Activated naive CD8-positive, alpha-beta T cell treated with anti-CD3 and anti-CD28 coated beads, Interleukin-2, amount 50 U/mL, for 16 hours (primary cell): ENCODE measurements at places on chromosomes 11 and 22.

DNA sequence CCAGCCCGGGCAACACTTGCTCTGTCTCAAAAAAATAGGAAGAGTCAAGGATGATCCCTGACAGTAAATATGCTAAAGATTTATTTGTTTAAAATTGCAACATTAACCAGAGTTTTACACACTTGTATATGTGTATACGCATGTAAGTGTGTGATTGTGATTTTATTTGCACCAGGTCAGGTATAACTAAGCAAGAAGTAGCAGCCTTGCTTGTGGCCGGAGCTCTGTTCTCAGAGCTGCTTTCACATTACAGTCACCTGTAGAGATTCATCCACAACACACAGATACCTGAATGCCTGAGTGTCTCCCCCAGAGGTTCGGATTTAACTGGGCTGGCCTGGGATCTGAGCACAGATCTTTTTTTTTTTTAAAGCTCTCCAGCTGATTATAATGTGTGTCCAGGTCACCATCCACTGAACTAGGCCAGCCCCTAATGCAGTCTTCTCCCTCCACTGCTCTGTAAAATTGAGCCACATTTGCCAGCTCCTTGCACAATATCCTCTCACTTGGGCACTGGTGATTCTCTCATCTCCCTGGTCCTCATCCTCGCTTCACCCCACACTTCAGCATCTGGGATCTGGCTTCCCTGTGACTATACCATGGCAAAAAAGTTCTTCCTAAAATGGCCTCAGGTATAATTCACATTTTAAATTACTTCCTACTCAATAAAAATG is 48.3 kb downstream of the LIF start:
- DNase-seq = no peak

DNA sequence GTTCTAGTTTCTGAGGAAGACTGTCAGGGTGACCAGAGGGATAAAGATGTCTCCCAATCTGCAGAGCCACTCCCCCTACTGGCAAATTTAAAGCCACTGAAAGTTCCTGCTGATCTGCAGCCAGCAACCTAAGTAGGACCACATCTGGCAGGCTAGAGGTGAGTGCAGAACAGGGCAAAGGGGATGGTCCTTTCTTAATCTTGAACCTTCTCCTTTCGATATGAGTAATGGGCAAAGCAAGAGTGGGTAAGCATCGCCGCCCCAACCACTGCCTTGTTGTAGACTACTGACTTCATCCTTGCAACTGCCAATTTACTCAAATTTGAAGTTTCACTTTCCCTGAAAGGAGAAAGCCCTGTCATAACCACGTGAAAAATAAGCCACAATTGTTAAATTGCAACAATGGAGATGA is 30.7 kb downstream of the SCUBE2 start:
- no peak for DNase-seq

- no peak for DNase-seq
Observed at GRCh38 chr22:35069541-35069940, 3.6 kb downstream of the ISX start.

GRCh38 chr11:559712-560304 is 730 bp downstream of the LMNTD2 start:
- DNase-seq = no peak

- no peak for DNase-seq
Observed at GRCh38 chr11:81497202-81497804, 1236.4 kb downstream of the FAM181B start.

GRCh38 chr11:19193916-19194315 is 7.9 kb downstream of the CSRP3 start:
- DNase-seq = no peak

- DNase-seq = no peak
Observed at GRCh38 chr11:15602785-15603567, 488.3 kb downstream of the INSC start.

DNA sequence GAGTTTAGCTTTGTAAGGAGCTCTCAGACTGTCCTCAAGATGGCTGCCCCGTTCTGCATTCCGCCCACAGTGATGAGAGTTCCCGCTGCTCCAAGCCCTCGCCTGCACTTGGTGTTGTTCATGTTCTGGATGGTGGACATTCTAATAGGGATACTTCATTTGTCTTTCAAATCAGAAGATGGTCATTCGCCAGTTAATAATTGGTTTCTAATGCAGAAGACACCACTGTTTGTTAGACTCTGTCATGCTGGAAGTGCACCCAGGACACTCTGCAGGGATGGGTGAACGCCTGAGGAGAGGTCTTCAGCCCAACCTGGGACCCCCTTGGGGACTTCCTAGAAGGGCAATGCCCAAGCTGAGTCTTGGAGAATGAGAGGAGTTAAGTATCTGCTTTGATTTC is 836.4 kb downstream of the TBC1D22A start:
- DNase-seq = no peak

- no peak for DNase-seq
Observed at GRCh38 chr11:64359712-64360445, 917 bp downstream of the RPS6KA4 start.

DNA sequence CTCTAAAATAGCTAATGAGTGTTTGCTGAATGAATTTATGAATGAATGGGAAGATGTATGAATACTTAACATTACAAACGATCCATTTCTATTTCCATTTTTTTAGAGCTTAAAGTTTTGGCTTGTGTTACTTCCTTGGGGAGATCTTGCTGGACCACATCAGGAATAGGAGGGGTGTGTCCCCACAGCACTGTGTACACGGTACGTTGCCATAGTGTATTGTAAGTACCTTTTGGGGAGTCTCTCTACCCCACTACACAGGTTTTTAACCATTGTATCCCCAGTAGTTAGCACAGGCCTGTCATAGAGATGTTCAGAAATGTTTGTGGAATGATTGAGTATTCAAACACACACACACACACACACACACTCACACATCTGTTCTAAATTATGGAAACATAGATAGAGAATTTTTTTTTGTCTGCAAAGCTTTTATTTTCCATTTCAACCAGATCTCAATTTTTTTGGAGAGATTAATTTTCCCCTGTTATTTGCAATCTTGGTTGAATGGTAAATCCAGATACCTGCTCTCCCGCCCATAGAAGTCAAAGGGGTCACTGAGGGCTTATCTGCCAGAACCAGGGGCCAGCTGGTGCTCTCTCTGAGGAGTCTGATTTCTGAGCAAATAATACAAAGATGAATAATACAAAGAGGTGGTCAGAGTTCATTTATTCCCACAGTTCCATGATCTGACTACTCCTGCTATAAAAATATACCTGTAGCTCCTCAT is 471.0 kb downstream of the INSC start:
- DNase-seq = no peak

DNA sequence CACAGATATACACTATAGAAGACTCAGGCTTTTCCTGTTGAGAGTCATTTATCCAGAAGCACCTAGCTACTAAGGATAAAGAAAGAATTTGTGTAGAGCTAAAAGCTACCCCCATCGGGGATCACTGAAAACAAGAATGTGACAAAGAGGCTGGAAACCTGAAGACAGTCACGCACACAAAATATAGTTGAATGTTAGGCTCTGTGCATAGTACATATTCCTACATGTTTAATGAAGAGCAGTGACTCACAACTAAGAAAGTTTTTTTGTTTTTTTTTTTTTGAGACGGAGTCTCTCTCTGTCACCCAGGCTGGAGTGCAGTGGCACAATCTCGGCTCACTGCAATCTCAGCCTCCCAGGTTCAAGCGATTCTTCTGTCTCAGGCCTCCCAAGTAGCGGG is 8.4 kb downstream of the OR10V1 start:
- no peak for DNase-seq

GRCh38 chr11:58776891-58777710 is 45.4 kb upstream of the GLYAT start:
- no peak for DNase-seq

- DNase-seq = no peak
Observed at GRCh38 chr11:1967641-1968225, 20.6 kb downstream of the MRPL23 start.

- no peak for DNase-seq
Observed at GRCh38 chr11:68282141-68282860, 10.5 kb upstream of the C11orf24 start.
